ENCODE measurements at places on chromosomes 7 and 10.

- no peak for DNase-seq
Observed at GRCh38 chr10:115854740-115855435, 418.1 kb downstream of the GFRA1 start.

GRCh38 chr7:39554583-39555165 lies 11.5 kb upstream of the YAE1 start:
- DNase-seq: no peak

GRCh38 chr7:1103789-1104515 lies 16.0 kb downstream of the GPER1 start:
- no peak for DNase-seq

GRCh38 chr7:157482517-157483087 lies 145.8 kb downstream of the DNAJB6 start:
- DNase-seq: no peak

DNA sequence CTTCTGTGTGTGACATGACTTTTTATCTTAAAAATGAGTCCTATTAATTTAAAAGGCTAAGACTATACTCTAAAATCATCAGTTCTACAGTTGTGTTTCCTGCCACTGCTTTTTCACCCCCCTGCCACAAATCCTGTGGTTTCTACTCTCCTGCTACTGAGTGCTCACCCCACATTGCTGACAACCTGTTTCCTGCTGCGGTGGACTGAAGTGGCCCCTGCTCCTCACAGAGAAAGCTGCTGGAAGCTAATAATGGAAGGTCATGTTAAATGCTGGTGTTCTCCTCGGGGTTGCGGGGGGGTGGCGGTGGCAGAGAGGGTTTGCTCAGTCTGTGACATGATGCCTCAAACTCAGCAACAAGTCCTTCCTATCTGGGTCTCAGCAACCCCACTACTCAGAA lies 113.2 kb upstream of the INHBA start:
- DNase-seq: no peak

Data from activated CD8-positive, alpha-beta memory T cell treated with anti-CD3 and anti-CD28 coated beads for 4 hours (primary cell).